Hindlimb muscle (tissue), 1 donor: ENCODE measurements at places on chromosomes 6 and 20. TPM values are rescaled to one million over a fixed set of nuclear protein-coding genes. Genes with fewer than 3 reads are reported as not detected.

BNIP5 gene
- 0.28 TPM for polyA plus RNA-seq

ZBTB12 gene
- polyA plus RNA-seq, result 10.9 TPM

BPIFB4 gene
- polyA plus RNA-seq, result 0.23 TPM

MRAP2 gene
- polyA plus RNA-seq, result 21.4 TPM

SYNGAP1 gene
- 30.5 TPM for polyA plus RNA-seq

TMC2 gene
- 0.13 TPM for polyA plus RNA-seq

HRH3 gene
- polyA plus RNA-seq, result 2.2 TPM

SRMS gene
- polyA plus RNA-seq, result not detected

OPRM1 gene
- polyA plus RNA-seq, result not detected

GRM1 gene
- polyA plus RNA-seq, result 0.10 TPM

COL12A1 gene
- 256 TPM for polyA plus RNA-seq

HLA-DOB gene
- not detected for polyA plus RNA-seq

IP6K3 gene
- 38.8 TPM for polyA plus RNA-seq

LRRN4 gene
- polyA plus RNA-seq, result 0.23 TPM

POPDC3 gene
- 74.6 TPM for polyA plus RNA-seq

SLC17A9 gene
- 1.7 TPM for polyA plus RNA-seq

DZANK1 gene
- 2.1 TPM for polyA plus RNA-seq

FAM229B gene
- polyA plus RNA-seq, result 14.4 TPM

EPPIN gene
- polyA plus RNA-seq, result 0.12 TPM

XKR7 gene
- 0.05 TPM for polyA plus RNA-seq

MCM3 gene
- 40.6 TPM for polyA plus RNA-seq

NCR2 gene
- not detected for polyA plus RNA-seq

NHLRC1 gene
- 3.9 TPM for polyA plus RNA-seq

RIPOR3 gene
- 4.0 TPM for polyA plus RNA-seq

PSMB8 gene
- polyA plus RNA-seq, result 13.9 TPM

SCRT2 gene
- polyA plus RNA-seq, result not detected

NR2E1 gene
- polyA plus RNA-seq, result not detected

GUCA1A gene
- not detected for polyA plus RNA-seq

MAP1LC3A gene
- 23.0 TPM for polyA plus RNA-seq

C6orf52 gene
- 1.5 TPM for polyA plus RNA-seq

TMEM244 gene
- polyA plus RNA-seq, result not detected

TGM6 gene
- polyA plus RNA-seq, result not detected

CST5 gene
- not detected for polyA plus RNA-seq

ULBP2 gene
- not detected for polyA plus RNA-seq

LHFPL5 gene
- not detected for polyA plus RNA-seq

PCIF1 gene
- polyA plus RNA-seq, result 26.4 TPM

HMGCLL1 gene
- polyA plus RNA-seq, result 7.3 TPM

CCDC167 gene
- 19.1 TPM for polyA plus RNA-seq

TFAP2B gene
- 0.15 TPM for polyA plus RNA-seq
